ENCODE measurements at places on chromosomes 13 and 19.
A peak's percentile ranks its signal among the peaks of the same experiment; 100 is the strongest.

GRCh38 chr19:3986260-3987041, 1.2 kb upstream of the EEF2 start:
- no peak for DNase-seq

DNA sequence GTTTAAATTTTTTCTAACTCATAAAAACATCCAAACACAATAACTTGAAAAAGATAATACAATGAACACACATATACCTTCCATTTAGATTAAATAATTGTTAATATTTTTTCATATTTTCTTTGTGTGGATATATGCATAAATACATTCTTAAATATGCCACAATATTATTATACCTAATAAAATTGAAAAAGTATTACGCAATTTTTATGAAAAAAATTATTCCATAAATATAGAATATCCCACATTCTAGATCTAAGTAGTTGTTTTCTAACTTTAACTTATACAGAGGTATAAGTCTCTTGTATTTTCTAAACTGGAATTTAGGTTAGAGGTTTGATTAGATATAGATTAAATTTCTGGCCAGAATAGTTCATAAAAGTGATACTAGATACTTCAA, 34.3 kb downstream of the POU4F1 start:
- DNase-seq: no peak

- DNase-seq: no peak
Measured at GRCh38 chr19:35294859-35295791, 3.2 kb downstream of the MAG start.

GRCh38 chr13:94859278-94859691, 146.9 kb upstream of the SOX21 start:
- peak; percentile 28 for DNase-seq

- DNase-seq: no peak
Measured at GRCh38 chr13:24922387-24922744, 158.4 kb downstream of the RNF17 start.

DNA sequence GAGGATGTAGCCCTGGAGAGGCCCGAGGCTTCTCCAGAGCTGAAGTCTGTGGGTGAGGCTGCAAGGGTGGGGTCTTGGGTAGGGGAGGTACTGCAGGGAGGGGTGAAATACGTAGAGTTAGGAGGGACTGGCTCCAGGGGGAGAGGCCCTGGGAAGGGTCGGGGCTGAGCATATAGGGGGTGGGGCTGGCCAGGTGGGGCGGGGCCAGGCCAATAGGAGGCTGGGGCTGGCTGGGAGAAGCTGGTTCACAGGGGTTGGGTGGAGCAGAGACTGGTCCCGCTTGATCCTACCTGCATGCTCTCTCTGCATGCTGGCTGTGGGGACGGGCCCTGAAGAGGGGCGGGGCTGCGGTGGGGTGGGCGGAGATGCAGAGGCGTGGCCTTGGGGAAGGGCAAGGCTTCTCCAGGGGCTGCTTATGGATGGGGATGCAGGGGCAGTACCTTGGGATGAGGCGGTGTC, 51.9 kb downstream of the CELF5 start:
- DNase-seq: no peak

DNA sequence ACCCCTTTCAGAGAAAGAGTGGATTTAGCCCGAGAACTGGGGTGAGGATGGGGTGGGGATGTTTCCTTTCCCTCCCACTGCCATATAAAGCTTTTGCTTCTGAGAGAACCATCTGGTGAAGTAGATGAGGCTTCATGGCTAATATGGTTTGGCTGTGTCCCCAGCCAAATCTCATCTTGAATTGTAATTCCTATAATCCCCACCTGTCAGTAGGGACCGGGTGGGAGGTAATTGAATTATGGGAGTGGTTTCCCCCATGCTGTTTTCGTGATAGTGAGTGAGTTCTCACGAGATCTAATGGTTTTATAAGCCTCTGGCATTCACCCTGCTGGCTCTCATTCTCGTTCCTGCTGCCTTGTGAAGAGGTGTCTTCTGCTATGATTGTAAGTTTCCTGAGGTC, 270.9 kb downstream of the LMO7 start:
- no peak for DNase-seq

- DNase-seq: no peak
Measured at GRCh38 chr13:110341445-110342244, 34.6 kb downstream of the COL4A2 start.

GRCh38 chr19:39032063-39032918, at the start of gene FBXO27:
FBXO27 (minus strand) TSS chr19:39032549; CDS start chr19:39032227, 322 bp downstream.
- no peak for DNase-seq

DNA sequence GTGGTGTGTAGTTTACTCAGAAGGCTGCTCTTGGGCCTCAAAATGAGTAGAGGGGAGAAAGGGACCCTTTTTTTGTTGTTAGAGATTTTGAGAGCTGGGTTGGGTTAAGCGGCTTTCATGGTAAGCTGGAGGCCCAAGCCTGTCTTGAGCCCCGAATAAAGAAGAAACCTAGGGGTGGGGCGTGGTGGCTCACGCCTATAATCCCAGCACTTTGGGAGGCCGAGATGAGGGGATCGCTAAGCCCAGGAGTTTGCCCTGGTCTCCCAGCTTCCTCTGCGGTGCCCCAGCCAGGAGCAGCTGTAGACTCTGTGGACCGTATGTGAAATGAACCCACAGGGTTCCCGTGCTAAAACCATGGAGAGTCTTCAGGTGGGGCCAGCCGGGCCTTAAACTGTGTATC, 56.1 kb downstream of the KDM4B start:
- no peak for DNase-seq

DNA sequence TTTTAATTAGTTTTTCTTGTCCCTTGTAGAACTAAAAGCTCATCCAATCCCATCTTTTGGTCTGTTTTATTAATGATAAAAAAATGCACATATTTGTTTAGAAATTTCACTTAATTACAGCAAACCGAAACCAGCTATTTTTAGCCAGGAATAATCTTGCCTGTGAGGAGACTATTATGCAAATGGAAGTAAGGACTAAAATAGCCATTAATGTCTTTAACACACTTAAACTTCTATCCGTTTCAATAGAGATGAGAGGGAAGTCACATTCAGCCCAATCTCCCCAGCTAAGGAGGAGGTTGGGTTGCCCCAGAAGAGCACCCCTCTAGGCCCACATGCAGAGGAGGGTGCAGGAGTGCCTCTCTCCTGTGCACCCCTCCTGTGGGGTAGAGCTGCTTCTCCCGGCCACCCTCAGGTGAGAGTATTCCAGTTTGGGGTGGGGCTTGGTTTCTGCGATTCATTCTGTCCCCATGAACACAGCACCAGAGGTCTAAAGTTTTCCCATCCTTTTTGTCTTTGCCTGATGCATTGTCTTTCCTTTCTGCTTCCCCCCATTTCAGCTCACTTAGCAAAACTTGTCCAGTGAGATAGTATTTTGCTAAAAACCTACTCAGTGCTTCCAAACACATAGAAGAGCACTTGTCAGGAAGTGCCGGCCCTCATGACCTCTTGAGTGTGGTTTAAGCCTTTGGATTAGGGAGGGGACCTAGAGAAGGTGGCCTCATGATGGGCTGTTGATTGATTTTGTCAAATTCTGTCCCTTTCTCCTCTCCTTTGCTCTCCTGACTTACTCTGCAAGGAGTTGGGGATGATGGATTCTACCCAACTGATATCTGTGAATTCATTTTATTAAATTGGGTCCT, 28.2 kb downstream of the FGF9 start:
- no peak for DNase-seq

DNA sequence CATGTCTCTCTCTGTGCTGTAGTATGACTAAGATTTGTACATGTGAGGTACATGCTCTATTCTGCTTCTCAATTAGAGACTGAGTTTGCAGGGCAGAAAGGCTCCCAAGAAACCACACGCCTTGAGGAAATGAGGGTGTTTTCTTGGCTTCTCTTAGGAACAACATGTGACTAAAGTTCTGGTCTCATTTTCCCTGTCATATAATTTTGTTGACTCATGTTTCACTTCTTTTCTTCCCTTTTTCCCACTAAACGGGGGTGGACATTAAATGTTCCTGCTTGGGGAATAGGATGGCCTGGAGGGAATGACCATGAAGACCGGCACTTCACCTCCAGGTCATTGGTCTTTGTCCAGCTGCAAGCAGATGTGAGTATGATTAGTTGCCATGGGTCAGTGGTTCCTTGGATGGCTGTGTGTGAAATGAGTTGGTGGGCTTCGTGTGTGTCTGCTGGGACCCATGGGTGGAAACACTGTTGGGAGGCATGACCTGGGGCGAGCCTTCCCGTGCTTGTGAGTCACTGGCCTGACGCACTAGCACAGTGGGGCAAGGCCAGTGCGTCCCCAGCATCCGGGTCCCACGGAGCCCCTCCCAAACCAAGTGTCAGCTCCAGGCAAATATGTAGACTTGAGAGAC, 56.6 kb downstream of the COL4A1 start:
- DNase-seq: no peak

DNA sequence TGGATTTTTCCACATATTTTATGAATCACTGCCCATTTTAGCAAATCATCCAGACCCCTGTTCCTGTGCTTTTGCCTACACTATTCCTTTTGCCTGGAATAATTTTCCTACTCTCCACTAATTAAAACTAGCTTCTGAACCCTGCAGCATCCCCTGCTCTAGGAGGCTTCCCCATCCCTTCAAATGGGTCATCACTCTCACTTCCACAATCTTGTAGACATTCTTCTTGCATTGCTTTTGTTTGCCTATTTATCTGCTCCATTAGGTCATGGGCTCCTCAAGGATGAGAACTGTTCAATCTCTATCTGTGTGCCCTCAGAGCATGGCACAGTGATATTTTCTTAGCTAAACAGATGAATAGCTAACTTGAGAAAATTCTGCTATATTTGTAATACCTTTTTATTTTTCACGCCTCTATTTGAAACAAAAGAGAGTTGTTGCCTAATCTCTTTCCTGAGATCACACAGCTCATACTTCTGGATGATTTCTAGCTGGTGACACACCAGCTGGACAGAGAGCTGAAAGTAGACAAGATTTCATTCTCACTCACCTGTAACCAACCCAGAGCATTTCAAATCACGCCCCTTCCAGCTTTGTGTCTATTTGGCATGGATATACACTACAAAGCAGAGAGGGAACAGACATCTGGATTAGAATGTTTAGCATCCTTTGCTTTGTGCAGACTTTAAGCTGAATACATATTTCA, 466.0 kb downstream of the FOXO1 start:
- no peak for DNase-seq

DNA sequence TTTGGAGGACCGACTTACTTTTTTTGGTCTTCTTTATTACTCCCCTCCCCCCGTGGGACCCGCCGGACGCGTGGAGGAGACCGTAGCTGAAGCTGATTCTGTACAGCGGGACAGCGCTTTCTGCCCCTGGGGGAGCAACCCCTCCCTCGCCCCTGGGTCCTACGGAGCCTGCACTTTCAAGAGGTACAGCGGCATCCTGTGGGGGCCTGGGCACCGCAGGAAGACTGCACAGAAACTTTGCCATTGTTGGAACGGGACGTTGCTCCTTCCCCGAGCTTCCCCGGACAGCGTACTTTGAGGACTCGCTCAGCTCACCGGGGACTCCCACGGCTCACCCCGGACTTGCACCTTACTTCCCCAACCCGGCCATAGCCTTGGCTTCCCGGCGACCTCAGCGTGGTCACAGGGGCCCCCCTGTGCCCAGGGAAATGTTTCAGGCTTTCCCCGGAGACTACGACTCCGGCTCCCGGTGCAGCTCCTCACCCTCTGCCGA, 409 bp downstream of the FOSB start:
- no peak for DNase-seq

DNA sequence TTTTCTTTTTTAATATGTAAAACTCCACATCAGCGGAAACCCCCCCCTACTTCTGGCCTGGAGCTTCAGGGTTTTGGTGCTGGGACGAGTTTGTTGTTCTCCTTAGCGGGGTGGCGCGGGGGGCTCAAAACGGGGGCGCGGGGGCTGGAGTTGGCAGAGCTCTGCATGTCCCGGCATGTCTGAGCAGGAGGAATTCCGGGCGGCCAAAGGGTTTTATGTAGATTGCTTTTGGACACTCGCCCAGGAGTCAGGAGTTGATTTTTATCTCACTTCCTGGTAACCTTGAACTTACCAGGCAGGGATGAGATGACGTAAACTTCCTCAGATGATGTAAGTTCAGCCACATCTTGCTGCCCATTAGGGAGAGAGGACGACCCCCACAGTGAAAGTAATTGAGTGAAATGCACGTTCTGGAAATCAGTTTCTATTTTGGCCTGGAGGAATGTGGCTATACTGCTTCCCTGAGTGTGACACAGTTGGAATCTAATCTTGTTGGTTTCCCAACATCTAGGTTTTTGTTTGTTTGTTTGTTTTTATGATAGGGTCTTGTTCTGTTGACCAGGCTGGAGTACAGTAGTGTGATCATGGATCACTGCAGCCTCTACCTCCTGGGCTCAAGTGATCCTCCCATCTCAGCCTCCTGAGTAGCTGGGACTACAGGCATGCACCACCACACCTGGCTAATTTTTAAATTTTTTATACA, 21.0 kb upstream of the GDF15 start:
- peak; percentile 98 for DNase-seq

GRCh38 chr13:80048802-80049201, 292.1 kb downstream of the SPRY2 start:
- DNase-seq: peak; percentile 92

- no peak for DNase-seq
Measured at GRCh38 chr19:16244091-16244490, 46.4 kb downstream of the AP1M1 start.

- DNase-seq: no peak
Measured at GRCh38 chr19:35342430-35342829, 5.3 kb upstream of the FFAR1 start.

GRCh38 chr19:48480183-48480557, 11.0 kb downstream of the CYTH2 start:
- no peak for DNase-seq

GRCh38 chr19:45687599-45687998, 4.2 kb downstream of the SNRPD2 start:
- DNase-seq: no peak

DNA sequence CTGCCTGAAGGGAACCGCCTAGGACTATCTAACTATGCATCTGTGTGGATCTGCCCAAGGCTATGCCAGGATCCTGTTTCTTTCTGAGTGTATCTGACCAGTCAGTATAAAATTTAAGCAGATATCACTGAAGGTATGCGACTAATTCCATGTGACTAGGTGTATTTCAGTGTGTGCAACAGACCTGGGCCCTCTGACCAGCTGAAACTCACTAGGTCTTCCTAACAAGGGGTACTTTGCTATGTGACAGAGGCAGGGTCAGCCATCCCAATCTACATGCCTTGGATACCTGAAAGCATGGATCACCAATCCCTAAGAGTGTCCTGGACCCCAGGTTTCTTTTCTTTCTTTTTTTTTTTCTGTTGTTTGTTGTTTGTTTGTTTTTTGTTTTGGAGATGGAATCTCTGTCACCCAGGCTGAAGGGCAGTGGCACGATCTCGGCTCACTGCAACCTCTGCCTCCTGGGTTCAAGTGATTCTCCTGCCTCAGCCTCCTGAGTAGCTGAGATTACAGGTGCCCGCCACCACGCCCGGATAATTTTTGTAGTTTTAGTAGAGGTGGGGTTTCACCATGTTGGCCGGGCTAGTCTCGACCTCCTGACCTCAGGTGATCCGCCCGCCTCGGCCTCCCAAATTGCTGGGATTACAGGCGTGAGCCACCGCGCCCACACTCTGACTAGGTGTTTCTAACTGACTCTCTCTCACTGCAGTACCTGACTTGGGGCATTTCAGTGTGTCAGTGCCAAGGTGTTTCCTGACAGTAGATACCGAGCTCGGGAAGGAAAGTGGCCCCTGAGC, 43.5 kb downstream of the FCGBP start:
- no peak for DNase-seq

GRCh38 chr13:19561585-19561984, 253 bp upstream of the TPTE2 start:
- DNase-seq: no peak

GRCh38 chr13:66835040-66835628, 395.0 kb downstream of the PCDH9 start:
- peak; percentile 80 for DNase-seq

- DNase-seq: peak; percentile 57
Measured at GRCh38 chr13:99916366-99917103, 55.0 kb downstream of the ZIC5 start.

Measured in smooth muscle cell of the brain vasculature (primary cell).